ENCODE measurements at places on chromosomes 3 and 15. TPM values are rescaled to one million over a fixed set of nuclear protein-coding genes. Genes with fewer than 3 reads are reported as not detected.

- no peak overlapping the region for H3K27ac ChIP-seq
- H3K36me3 ChIP-seq: no peaks in the 10 kb centered on the region
- peaks cover 7% of the 10 kb centered on the region for H3K4me1 ChIP-seq
Observed at GRCh38 chr15:75235051-75235673, 23.0 kb upstream of the GOLGA6C start.

- H3K4me3 ChIP-seq: peak overlapping the region; percentile 94
- H3K27me3 ChIP-seq: no peaks in the 10 kb centered on the region
- no peak for DNase-seq
- no peaks in the 10 kb centered on the region for H3K36me3 ChIP-seq
Observed at GRCh38 chr15:41417418-41418195, 712 bp downstream of the RTF1 start.

- no peak overlapping the region for H3K27ac ChIP-seq
- no peaks in the 10 kb centered on the region for H3K27me3 ChIP-seq
- peak; percentile 82 for DNase-seq
- peak overlapping the region; percentile 42 for H3K4me3 ChIP-seq
Observed at GRCh38 chr3:113287803-113288648, 76.7 kb downstream of the BOC start.

DNA sequence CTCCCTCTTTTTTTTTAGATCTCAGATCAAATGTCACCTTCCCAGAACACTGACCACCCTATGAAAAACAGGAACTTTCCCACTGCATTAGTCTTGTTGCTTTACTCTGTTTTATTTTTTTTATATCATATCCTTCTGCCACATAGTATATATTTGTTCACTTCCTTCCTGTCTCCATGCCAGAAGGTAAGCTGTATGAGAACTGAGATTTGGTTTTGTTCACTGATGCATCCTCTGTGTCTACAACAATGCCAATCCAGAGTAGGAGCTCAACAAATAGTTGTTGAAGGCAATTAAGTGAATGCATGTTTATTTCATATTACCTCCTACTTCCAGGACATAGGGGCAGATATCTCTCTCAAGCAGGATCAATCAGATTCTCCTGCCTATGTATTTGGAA, 114.4 kb downstream of the TPRG1 start:
- H3K27ac ChIP-seq: no peak overlapping the region
- peaks cover 5% of the 10 kb centered on the region for H3K4me1 ChIP-seq
- DNase-seq: no peak
- H3K36me3 ChIP-seq: no peaks in the 10 kb centered on the region

DNA sequence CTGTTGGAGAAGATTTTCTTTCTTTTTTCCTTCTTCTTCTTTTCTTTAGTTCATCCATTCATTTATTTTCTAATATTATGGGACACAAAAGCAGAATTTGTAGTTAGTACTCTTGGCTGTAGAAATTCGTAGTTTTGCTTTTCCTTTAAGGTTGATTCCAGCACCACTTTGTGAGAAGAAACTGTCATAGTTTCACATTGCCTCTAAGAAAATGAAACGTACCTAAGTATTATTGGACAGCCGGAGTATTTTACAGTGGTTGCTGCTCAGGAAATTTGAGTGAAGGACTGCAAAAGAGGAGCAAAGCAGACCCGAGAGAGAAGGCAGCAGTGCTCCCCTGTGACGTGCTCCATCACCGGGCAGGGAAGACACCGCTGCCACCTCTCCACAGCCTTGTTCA, 48.1 kb downstream of the PLCL2 start:
- no peak overlapping the region for H3K4me3 ChIP-seq
- DNase-seq: no peak
- no peaks in the 10 kb centered on the region for H3K36me3 ChIP-seq
- H3K27ac ChIP-seq: no peak overlapping the region

Gene ZNF80
- total RNA-seq: not detected

Gene CPB1
- not detected for total RNA-seq

Gene BCL6
- total RNA-seq: 6.4 TPM
